ENCODE measurements at places on chromosomes 1 and 21.

DNA sequence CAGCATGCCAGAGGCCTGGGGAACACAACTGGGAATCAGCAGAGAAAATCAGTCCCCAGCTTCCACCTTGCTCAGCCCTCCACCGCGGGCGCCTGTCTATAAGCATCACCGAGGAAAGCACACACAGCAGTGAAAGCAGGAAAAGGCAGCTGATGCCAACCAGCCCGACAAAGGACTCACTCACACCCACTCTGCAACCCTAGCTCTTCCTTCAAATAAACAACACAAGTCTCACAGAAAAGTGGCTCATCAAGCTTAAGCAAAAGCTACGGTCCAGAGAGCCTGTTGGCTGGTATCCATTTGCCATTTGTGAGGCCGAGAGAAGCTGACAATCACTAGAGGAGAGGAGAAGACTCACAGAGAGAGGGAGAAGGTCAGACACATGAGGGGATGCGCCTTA, 27.1 kb downstream of the MRAP start:
- no peak for ATAC-seq

- no peak for ATAC-seq
Measured at GRCh38 chr1:44223187-44223610, 9.9 kb downstream of the DMAP1 start.

DNA sequence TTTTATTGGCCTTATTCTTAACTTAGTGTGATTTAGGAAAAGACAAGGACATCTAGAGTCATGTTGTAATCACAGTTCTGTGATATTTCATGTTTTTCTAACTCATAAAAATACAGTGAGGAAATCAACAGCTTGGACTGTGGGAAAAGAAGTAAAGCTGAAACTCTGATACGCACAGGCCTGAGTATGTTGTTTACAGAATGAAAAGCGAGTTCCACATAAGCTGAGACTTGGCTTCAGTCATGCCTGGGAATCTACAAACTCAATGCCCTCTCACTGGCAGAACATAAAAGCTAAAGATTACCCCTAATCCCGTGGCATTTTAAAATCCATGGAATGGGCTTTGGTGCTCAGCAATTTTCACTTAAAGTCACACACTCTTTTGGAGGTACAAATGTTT, 23.6 kb upstream of the ATP5PO start:
- no peak for ATAC-seq

DNA sequence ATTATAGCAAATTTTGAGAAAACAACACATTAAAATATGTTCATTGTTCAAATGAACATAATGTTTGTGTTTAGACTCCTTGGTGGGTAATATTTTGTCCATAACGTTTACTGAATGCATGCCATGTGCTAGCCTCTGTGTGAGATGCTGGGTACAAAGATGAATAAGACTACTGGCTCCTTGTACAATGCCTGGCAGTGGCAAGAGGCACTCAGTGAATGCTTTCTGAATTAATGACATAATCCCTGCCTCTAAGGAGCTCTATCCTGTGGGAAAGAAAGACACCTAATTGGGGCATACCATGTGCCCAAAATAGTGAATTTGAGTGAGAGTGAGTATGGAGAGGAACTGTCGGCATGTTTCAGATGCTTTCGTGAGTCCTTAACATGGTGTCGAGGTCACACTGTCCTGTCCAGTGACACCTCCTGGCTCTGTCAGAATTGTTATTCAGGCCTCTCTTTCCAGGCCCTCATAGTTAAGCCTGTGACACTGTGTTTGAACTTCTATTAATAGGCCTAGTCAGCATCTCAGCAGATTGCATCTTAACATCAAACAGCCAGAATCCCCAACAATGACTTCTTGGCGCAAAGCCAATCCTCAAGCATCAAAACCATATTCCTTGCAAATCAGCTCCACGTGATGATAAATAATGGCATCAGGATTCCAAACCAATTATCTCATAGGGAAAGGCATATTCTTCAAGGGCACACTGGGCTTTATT, 32.8 kb upstream of the S1PR1 start:
- no peak for ATAC-seq

- ATAC-seq, result no peak
Measured at GRCh38 chr1:244953901-244954300, 89.6 kb upstream of the HNRNPU start.
